ENCODE measurements at places on chromosomes 6 and 20.

DNA sequence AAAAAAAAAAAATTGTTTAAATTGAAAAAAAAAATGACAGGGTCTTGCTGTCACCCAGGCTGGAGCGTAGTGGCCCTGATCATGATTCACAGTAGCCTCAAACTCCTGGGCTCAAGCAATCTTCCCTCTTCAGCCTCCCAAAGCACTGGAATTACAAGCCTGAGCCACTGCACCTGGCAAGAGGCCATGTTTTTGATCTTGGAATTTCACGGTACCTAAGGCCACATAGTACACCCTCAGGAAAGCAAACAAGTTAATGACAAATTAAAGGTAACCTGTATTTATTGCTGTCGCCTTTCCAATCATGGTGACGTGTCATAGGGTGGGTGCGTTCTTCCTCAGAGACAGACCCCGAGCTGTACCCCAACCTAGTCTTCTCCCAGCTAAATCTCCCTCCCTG lies 79.2 kb downstream of the LINC00237 start:
- no peak for DNase-seq

DNA sequence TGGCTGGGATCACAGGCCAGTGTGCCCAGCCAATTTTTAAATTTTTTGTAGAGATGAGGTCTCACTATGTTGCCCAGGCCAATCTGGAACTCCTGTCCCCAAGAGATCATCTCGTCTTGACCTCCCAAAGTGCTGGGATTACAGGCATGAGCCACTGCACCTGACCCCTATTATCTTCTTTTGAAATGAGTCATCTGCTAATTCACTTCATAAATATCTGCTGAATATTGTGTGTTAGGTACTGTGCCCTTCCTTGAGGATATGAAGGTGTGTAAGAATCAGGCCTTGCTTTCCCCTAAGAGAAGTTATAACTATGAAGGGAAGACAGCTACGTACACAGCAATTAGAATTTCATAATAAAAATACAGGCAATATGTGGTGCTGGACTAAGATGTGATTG lies 8.2 kb downstream of the ATRN start:
- DNase-seq, result no peak

- no peak for DNase-seq
Observed at GRCh38 chr6:40710626-40711330, 123.6 kb upstream of the LRFN2 start.

DNA sequence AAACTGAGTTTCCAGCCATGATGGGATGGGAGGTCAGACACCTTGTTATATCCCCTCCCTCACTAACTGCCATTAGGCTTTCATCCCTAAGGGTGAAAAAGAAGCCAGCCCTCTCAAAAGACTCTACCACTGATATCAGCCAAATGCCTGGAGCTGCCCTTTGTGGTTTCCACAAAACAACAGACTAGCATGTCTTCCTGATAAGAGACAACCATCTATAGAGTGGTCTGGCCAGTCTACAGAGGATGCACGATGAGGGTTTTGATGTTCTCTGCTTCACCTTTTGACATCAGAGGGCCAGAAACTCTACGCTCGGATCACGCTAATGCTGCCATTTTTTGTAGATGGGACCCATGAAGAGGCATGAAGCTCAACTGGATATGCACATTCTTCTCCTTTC lies 61.7 kb upstream of the ARHGAP18 start:
- DNase-seq, result no peak

DNA sequence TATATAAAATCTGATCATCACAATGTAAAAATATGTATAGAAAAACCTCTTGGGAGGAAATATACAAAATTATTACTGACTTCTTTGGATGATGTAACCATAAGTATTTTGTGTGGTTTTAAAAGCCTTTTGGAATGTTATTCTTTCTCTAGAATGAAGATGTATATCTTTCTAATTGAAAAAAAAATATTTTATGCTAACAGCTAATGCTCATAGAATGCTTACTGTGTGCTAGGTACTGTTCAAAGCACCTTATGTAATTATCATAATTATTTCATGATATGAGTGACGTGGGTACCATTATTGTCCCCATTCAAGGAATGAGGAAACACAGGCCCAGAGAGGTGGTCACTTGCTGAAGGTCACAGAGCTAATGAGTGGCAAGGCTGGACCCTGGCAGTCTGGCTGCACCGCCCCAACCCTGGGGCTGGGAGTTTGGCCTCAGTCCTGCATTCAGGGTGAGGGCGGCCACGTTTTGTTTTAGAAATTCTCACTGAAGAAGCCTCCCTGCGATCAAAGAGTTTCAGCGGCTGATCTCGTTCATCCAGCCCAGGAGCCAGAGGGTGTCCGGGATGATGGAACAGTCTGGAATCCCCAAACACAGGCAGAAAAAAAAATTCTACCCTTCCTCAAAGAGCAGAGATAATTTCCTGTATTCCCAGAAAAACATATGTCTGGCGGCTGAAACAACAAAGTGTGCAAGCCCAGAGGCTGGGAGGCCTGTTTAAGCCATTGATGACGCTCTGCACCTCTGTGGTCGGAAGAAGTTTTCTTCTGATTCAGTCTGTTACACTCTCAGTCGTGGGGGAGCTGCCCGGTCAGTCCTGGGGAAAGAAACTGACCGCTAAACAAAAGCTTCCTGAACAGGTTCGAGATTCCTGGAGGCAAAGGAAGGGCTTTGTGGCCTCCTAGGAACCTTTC lies 37.3 kb downstream of the TFEB start:
- no peak for DNase-seq

- DNase-seq, result no peak
Observed at GRCh38 chr20:37516811-37517750, 4.0 kb upstream of the NNAT start.
